T47D (cell line): ENCODE measurements at places on chromosomes 1 and 21.

- no peak for DNase-seq
Observed at GRCh38 chr1:58780411-58780810, 3.4 kb downstream of the JUN start.

DNA sequence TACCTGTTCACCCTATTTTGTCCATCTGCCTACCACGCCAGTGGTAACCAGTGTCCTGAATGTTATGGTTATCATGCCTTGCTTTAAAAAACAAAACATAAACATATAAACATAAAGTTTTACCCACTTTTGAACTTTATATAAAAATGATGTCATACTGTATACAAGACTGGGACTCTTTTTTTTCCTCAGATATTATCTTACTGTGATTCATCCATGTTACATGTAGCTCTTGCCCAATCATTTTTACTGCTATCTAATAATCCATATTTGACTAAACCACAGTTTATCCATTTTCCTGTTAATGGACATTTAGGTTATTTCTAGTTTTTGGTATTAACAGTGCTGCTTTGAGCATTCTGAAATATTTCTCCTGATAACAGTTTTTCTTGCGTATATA lies 78.8 kb downstream of the GPR161 start:
- no peak for DNase-seq

GRCh38 chr1:212244441-212244840 lies 40.8 kb upstream of the PPP2R5A start:
- no peak for DNase-seq

- DNase-seq: no peak
Observed at GRCh38 chr1:94471271-94471670, 53.1 kb downstream of the ABCD3 start.

DNA sequence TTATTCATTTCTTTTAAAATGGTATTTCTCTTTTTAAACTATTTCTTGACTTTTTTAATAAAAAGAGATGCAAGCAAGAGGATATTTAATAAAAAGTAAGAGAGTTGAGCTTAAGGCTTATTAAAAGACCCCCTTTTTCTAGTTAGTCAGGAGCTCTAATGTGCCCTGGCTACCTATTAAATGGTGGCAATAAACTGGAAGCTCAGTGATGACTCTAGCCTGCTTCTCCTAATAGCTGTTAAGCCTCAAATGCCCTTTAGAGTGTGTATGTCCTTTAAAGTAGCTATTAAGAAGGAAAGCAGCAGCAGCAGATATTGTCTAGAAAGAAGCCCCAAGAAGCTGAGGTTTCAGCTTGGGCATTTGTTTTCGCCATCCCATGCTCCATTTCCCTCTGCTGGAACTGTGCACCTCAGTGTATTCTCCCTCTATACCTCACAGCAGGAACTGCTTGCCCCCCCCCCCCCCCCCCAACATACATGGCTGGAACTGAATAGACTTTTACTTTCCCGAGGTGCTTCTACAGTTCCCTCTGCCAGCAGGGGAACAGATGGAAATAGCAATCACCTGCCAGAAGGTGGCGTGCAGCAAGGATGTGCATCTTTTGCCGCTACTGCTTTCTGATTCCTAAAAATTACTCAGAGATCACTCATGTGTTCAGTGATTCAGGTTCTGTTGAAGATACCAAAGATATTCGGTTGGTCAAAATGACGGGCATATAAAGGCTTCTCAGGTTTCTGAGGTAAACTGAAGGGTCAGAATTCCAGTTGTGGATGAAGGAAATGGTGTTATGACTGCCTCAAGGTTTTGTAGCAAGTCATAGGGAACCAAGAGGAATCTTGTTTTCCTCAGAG lies 2.5 kb downstream of the RGS4 start:
- DNase-seq: peak; percentile 62
